ENCODE measurements at places on chromosomes 2 and 18.

- DNase-seq, result no peak
These were observed 4.2 kb downstream of the SLC40A1 start for GRCh38 chr2:189576396-189576795.

DNA sequence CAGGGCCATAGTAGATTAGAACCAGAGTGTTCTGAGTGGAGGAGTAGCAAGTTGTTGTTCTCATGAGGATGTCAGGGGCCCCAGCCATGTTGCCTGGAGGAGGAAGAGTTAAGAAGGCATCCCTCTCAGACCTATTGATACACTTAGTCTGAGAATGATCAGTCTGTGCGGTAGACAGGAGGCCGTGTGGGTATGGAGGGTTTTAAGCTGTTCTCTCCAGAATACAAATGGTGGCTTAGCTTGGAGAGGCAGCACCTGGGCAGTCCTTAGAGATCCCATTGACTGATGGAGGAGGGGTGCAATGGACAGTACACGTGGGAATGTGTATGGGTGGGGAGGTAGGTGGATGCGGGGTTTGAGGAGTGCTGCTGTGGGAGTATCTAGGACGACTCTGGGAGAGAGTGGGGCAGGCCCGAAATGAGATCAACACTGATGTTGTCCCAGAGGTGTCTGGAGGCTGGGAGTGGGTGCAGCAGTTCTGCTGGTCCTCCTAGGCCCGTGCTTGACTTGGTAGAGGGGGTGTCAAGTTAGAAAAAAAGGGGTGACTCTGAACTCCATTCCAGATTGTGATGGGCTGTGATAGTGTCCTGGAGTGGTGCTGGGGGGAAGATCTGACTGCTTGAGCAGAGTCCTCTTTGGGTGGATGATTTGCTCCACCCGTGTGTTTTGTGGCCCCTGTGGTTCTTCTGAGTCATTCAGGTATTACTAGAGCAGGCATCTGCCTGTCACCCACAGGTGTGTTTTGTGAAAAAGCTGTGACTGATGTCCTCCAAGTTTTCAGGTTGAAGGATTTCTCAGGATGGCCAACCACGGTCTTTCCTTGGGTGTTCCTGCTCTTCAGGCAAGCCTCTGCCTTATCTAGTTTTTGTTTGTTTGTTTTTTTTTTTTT, 44.7 kb downstream of the C2orf42 start:
- DNase-seq, result no peak

- no peak for DNase-seq
These were observed 640.8 kb downstream of the DPP10 start for GRCh38 chr2:115083225-115083624.

DNA sequence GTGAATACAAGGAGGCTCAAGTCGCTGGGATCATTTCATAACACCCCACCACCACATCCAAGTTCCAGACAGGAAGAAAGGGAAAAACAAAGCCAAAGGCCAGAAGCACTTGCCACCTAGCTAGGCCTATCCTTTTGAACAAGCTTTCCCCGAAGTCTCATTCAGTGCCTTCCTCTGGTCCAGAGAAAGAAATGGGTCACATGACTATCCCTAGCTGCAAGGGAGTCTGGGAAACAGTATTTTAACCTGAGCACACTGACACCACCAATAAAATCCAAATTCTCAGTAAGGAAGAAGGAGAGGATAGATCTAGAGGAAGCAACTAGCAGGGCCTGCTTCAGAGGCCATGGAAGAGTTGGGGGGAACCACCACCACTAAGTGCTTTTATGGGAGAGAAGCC, 91.2 kb downstream of the POLR1A start:
- DNase-seq, result no peak

DNA sequence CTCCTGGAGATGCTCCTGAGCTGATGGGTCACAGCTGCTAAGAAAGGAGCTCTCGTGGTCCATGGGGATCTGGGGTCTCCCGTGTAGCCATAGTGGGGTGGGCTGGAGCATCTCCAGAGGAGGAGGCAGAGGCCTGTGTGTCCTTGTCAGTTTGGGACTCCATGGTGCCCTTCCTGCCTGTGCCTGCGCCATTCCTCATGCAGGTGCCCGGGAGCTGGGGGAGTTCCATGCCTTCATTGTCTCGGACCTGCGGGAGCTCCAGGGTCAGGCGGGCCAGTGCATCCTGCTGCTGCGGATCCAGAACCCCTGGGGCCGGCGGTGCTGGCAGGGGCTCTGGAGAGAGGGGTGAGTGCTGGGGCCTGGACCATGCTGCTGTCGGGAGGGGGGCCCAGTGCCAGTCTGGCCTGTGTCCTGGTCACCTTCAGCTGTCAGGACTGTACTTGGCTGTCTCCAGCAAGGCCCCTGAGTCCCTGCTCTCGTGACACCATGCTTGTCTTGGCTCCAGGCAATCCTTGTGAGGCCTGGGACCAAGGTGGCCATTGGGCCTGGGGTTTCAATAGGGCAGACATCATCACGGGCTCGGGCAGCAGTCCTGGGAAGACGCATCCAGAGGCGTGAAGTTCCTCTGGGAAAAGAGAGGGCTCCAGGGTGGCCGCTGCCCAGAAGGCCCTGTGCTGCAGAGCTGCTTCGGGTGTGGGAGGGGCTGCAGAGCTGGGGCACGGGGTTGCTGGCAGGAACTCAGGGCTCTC, 7.3 kb downstream of the CAPN10 start:
- DNase-seq, result no peak

- no peak for DNase-seq
These were observed 48.7 kb downstream of the RRM2 start for GRCh38 chr2:10171006-10171800.

DNA sequence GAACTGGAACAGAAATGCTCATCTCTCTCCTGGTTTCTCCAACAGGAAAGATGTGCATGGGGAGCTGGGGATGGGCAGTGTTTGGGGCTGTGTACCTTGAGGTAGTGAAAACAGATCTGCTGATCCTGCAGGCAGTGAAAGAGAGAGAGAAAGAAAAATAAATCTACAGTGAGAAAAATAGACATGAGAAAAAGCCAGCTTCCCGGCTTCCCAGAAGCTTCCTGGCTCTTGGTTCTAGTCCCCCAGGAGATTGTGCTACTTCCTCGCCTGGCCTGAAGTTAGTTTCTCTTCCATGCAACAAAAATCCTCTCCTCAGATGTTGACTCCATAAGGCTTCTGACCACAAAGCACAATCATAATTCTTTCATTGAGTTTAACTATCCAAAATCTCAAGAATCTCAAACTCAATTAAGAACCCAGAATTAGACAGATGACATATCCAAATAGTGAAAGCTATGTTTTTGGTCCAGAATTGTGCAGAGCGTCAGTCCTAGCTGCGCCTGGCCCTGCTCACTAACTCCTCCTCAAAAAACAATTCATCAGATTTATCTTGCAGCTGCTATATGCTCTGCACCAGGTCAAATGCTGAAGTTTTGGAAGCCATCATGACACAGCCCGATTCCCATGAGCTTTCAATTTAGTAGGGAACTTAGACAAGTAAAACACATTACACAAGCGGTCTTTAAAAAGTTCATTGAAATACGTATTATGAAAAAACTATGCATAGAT, 20.1 kb upstream of the NAB1 start:
- no peak for DNase-seq
